ENCODE measurements at places on chromosomes 2 and 18.

- DNase-seq, result no peak
These were observed 20.7 kb upstream of the CNRIP1 start for GRCh38 chr2:68340226-68341061.

- no peak for DNase-seq
These were observed 251.8 kb downstream of the LPIN1 start for GRCh38 chr2:11998218-11998617.

- no peak for DNase-seq
These were observed 120.4 kb upstream of the ACKR3 start for GRCh38 chr2:236449167-236449761.

GRCh38 chr2:6353669-6354068 is 512.0 kb downstream of the CMPK2 start:
- no peak for DNase-seq

DNA sequence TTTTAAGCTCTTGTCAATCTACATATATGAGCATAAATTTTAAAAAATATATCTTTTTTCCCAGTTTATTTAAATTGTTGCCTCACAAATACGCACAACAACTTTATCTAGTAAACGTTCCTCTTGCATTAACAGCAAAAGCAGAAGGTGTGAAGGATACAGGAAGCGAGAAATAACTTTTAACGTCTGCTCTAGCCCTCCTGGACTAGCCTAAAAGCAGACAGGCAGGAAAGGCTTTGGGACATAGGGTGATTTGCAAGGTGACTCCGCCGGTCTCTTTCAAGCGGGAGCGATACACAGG is 434 bp upstream of the DUSP19 start:
- DNase-seq, result peak; percentile 9

- DNase-seq, result peak; percentile 42
These were observed at the start of gene SLC16A14 for GRCh38 chr2:230068651-230069055. TSS of gene SLC16A14 (minus strand) at chr2:230068924. CDS start at chr2:230059352, 9,572 bp downstream.

DNA sequence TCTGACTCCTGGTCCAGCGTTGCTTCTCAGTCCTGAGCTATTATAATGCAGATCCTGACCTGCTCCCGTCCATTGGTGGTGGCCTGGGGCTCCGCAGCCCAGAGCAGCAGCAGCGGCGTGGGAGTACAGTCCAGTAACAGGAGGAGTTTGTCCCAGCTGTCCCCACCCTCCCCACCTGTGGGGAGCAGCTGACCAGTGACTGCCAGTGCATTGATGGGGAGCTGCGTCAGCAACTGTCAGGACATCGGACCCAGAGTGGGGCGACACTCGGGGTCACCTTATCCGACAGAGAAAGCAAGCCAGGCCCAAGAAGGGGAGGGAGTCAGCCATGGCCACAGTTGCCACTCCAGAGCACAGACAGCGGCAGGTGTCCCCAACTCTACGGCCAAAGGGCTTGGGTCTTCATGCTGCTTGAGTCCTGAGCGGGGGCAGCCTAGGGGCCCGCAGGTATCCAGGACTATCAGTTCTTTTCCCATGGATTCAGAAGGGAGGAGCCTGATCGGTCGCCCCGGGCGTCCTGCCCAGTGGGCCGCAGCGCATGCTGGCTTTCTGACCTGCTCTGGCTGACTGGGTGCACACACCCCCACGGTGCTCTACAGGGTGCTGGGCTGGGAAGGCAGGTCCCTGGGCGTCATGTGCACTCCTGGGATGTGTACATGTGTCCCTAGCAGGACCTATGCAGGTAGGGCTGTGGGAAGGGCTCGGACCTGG is 29.7 kb downstream of the DNMT3A start:
- DNase-seq, result no peak

GRCh38 chr2:42043789-42044394 is 3.9 kb upstream of the PKDCC start:
- no peak for DNase-seq

- no peak for DNase-seq
These were observed 431.8 kb upstream of the SPHKAP start for GRCh38 chr2:228613133-228613850.

GRCh38 chr2:105510761-105511528 is 112.1 kb upstream of the FHL2 start:
- DNase-seq, result no peak

DNA sequence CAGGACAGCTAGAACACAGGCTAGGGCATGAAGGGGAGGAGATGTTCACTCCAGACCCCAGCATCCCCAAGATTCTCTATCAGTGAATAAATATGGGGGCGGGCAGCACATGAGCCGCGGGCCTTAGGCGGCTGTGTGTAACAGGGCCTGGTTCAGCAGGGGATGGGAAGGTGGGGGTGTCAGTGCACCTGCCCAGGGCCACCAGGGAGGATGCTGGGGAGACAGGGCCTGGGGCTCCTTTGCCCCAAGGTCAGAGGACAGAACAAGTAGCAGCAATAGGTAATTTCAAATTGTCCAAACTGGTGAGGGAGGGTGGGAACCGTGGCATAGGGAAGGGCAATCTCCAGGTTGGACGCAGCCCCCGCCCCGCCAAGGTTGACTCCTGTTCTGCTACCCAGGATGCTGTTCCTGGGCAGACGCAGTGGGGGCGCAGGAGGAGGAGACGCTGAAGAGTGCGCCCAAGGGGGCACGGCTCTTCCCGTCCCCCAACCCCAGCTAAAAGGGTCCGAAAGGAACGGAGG is 16.2 kb downstream of the CYP26B1 start:
- no peak for DNase-seq

- no peak for DNase-seq
These were observed 110.7 kb upstream of the STPG4 start for GRCh38 chr2:47265751-47266231.

DNA sequence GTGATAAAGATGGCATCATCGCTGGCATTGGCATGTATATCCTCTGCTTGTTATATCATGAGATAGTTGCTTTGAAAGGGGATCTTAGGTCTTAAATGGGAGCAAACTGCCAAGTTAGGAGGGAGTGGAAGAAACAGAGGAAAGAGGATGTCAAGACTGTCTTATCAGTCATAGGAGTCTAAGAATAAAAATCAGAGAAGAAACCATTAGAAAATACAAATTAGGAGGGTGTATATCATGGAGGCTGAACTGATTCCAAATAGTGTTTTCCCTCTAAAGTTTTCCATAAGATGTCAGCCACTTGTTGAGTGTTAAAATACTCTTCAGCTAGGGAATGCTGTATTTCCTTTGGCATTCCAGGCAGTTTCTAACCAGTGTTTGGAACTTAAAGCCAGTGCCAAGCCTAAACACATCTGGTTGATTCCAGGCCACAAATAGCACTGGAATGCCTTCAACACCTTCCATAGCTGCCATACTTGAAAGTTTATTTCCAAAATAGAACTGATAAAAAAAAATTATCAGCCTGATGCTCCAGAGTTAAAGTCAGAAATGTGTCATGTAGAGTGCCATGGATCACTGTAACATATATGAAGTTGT is 129.4 kb downstream of the ZEB2 start:
- no peak for DNase-seq

- DNase-seq, result no peak
These were observed 221.9 kb downstream of the PIEZO2 start for GRCh38 chr18:10927286-10927992.

DNA sequence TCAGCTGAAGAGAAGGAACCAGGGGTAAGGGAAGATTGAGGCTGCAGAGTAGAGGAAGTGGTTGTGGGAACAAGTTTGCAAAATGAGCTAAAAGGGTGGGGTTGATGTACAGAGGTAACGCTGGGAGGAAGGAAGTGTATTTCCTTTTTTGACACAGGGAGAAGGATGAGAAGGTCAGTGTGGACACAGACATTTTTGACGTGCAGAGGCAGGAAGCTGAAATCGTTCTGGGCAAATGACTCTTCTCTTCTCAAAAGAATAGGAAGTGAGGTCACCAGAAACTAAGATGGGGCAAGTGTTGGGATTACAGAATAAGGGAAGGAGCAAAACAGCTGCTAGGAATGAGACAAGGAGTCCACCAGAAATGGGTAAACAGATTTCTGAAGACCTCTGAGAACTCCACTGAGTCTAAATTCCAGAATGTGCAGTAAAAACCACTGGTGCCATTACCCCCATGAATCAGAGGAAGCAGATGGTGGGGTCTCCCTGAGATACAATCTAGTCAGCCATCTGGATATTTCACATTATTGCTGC is 20.0 kb upstream of the RNF149 start:
- DNase-seq, result peak; percentile 68

- DNase-seq, result no peak
These were observed 871.5 kb downstream of the RNF144A start for GRCh38 chr2:7788736-7789135.

DNA sequence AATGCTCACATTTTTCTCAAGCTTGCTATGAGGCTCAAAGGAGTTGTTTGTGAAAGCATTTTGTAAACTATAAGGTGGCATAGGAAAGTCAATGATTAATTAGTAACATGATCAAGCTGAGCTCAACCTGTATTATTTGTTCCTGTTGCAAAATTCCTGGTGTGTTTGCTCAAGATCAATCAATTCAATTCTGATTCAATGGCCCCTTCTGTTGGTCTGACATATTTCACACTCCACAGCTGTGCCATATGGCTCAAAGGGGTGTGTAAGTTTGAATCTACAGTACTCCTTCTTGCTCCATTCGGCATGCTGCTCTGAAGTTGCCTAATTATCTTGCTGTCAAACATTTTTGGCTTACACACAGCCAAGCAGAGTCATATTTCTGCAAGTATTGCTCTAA is 341.6 kb upstream of the LRP1B start:
- no peak for DNase-seq

DNA sequence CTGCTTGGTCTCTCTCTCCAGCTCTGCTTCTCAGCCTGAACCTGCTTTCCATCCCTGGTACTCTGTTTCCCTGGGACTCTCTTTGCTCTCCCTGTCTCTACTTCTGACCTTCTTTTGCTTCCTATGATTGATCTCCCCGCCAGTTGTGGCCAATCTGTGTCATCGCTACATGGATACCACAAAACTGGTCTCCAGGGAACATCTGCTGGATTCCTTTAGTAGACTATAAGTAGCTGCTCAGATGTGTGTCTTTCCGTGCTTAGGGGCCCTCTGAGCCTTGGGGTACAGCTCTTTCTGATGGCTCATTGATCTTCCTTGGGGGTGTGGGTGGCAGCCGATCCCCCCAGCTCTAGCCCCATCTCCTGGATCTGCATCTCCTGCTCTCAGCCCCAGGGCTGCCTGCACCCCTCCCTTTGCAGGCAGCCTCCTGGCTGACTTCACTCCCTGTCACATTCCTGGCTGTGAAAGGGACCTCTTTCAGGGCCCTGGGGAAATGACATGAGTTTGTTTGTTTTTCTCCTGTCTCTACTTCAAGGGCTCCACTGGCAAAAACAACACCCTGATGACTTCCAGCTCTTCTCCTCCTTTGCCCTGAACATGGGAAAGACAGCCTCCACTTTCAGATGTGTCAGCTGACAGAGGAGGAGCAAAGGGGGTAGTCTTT is 333.7 kb downstream of the CYP26B1 start:
- no peak for DNase-seq

- no peak for DNase-seq
These were observed 315.1 kb upstream of the KLHL29 start for GRCh38 chr2:23069923-23070322.

DNA sequence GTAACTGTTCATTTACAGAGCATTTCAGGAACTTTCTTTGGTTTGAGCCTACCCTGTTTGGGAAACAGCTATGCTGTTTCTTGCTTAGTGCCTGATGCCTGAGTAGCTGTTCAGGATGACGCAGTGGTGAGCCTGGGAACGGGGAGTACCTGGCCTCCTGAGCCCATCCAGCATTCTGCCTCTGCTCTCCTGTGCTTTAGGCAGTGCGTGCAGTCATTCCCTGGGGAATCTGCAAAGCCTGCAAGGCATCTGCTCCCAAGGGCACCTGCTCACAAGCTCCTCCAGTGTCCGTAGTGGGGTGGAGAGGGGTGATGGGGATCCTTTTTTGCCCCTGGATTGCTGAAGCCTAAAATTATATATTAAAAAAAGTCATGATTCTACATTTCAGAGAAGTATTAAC is 68.8 kb downstream of the RAPGEF4 start:
- DNase-seq, result no peak

- no peak for DNase-seq
These were observed 219.6 kb downstream of the LTBP1 start for GRCh38 chr2:33166287-33166881.

GRCh38 chr2:188979187-188980114 is 5.3 kb downstream of the COL3A1 start:
- DNase-seq, result no peak

GRCh38 chr2:113230531-113230930 is 48.2 kb downstream of the PAX8 start:
- no peak for DNase-seq

GRCh38 chr2:112798979-112799975 is 15.0 kb upstream of the IL1A start:
- DNase-seq, result no peak

DNA sequence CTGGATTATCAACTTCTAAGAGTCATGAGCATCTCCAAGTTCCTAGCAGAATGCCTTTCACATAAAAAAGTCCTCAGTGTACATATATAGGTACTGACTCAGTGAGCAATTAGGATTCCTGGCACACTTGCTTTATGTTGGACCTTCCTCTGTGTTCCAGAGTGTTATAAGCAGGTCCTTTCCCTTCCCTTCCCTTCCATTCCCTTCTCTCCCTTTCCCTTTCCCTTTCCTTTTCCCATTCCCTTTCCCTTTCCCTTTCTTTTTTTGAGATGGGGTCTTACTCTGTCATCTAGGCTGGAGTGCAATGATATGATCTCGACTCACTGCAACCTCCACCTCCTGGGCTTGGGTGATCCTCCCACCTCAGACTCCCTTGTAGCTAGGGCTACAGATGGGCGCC is 48.7 kb downstream of the SCN3A start:
- no peak for DNase-seq

DNA sequence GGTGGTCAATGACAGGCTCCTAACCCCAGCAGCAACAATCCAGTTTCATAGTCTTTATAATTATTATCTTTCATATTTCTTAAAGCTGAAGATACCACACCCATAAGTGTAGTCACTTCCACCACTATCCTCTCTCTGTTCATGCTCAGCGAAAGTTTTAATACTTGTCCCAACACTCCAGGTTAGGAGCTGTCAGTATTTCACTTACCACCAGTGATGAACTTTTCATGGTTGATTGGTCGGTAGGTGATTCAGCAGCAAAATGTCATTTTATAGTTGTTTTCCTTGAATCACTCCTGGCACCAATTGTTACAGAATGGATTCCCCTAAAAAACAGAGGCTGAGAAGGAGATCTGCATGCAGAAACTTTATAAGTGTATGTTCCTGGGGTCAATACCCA is 324.9 kb downstream of the CCDC85A start:
- DNase-seq, result no peak

DNA sequence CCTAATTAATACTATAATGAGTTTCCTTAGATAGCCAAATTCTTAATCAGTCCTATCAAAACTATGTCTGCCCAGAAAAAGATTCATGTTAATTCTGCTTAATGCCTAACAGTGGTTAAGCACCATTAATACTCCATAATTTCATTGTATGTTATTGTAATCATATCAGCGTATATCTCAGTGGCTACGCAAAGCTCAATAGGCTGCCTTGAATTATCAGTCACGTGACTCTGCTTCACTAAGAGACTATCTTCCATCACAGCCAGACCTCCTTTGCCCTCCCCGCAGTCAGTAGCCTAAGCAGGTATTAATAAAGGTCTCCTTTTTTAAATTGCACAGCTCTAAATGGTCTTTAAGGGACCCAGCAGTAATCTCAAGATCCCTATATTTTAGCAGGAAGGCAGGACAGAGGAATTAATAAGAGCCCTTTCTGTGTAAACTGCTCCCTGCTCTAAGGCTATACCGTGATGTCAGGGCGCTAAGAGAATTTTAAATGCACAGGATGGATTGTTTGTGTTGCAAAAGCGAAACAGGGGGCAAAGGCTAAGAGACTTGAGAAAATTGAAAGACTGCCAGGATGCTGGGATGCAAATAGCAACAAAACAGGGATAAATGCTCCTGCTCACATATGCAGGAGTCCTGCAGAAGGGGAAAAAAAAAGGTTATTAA is 215.6 kb upstream of the POU3F3 start:
- DNase-seq, result no peak
